ENCODE measurements at places on chromosomes 16 and 17.

DNA sequence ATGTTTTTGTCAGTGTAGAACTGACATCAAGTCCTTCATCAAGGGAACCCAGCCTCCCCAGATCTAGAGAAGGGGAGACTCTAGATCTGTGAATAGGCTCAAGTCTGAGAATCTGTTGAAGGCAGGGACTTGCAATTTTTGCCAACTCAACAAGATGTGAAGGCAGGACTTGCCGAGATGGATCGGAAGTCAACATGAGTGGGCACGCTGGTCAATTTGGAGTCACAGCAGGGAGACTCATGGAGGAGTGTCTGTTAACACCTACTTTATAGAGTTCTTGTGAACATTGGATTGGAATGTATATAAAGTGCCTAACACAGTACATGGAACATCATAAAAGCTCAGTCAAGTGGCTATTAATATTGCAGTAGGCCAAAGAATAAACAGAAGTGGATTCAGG is 10.0 kb downstream of the ZNF689 start:
- DNase-seq, result no peak

- DNase-seq, result no peak
These were observed 30.7 kb upstream of the HOXB13 start for GRCh38 chr17:48759288-48759687.

- DNase-seq, result no peak
These were observed 10.4 kb downstream of the GPATCH8 start for GRCh38 chr17:44492706-44493272.

GRCh38 chr17:80992077-80992947 is 671 bp downstream of the CHMP6 start:
- DNase-seq, result peak; percentile 47

DNA sequence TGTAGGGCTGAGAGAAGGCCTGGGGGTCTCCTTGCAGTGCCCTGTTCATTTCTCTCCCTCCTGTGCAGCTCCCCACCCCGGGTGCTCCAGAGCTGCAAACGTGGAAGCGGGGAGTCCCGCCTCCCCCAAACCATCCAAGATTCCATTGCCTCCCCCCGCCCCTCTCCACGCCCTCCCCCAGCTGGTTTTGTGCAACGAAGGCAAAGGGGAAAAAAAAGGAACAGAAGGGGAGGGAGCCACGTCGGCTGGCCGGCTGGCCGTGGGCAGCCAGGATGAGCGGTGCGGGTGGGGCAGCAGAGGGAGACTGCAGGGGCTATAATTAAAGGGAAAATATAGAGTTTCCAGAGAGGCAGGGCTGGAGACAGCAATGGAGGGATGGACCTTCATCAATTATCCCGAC is 1.7 kb upstream of the COL1A1 start:
- no peak for DNase-seq

DNA sequence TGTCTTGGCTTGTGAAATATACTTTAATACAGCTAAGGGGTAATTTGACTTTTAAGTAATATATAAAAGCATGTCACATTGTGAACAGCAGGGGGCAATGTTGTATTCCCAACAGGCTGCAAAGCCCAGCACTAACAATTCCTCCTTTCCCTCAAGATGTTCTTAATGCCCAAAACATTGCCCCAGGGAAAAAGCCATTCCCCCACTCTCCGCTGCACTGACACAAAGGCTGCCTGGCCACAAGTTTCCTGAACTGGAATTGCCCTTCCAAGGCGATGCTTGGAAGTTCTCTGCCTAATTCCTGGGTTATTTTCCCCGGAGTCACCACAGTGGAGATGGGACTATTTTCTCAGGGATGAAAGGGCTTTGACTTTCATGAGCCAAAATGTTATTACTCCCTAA is 27.2 kb downstream of the CLEC16A start:
- DNase-seq, result no peak

All from lower lobe of right lung (tissue), 2 donors.